Anterior cingulate cortex (tissue), 58 donors: ENCODE measurements at places on chromosomes 1 and 21.

DNA sequence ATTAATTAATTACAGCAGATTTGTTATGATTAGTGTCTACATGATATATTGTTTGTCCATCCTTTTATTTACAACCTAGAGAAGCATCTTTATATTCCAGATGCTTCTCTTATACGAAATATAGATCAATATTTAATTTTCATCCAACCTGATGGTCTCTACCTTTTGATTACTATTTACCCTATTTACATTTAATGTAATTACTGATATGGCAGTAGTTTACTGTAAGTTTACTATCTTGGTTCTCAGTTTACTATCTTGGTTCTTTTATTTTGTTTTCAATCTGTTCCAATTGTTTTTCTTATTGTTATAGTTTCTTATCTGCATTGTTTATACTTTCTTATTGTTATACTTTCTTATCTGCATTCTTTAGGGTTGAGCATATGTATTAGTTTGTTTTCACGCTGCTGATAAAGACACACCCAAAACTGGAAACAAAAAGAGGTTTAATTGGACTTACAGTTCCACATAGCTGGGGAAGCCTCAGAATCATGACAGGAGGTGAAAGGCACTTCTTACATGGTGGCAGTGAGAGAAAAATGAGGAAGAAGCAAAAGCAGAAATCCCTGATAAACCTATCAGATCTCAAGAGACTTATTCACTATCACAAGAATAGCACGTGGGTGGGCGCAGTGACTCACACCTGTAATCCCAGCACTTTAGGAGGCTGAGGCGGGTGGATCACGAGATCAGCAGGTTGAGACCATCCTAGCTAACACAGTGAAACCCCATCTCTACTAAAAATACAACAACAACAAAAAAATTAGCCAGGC lies 28.9 kb downstream of the FAF1 start:
- no peak for DNase-seq

DNA sequence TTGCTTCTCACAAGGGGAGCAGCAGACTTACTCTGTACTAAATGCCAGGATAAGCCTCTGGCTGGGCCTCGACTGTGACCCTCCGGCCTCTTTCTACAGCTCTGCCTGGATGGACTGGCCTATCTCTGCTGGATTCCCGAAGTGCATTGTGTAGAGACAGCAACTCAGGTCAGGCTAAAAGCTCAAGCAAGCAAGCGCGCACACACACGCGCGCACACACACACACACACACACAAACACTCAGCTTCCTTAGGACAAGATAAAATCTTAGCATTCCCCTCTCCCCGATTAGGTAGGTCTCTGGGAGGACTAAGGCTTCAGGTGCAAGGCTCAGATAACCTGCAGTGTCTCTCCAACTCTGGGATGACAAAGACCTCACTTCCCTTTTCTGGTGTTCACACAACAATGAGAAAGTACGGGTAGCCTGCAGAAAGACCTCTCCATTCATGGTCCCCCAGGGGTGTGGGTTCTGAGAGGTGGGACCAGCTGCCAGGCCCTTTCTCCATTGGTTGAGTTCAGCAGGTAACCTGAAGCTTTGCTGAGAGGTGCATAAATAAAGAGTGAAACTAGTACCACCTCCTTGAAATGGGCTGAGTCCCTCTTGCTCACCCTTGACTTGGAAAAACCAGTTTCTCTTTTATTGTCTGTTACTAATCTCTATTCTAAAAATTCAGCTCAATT lies 155.1 kb upstream of the CAMK1G start:
- DNase-seq = no peak

DNA sequence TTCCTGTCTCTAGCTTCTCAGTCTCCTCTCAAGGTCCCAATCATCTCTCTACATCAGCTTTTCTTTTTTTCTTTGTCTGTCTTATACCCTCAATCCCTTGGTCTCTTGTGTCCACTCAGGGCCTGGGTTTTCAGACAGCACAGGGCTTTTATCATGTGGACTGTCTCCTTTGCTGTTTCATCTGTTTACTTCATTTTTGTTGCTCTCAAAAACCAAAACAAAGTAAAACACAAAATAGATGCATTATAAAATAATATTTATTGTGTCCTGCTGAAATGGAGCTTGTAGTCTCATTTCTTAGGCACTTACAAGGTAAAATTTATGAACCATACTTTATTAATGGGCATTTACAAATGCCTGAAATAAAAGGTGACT lies 17.8 kb upstream of the SLAMF6 start:
- DNase-seq = no peak

- DNase-seq = no peak
Observed at GRCh38 chr1:150749720-150750311, 15.8 kb downstream of the CTSS start.

DNA sequence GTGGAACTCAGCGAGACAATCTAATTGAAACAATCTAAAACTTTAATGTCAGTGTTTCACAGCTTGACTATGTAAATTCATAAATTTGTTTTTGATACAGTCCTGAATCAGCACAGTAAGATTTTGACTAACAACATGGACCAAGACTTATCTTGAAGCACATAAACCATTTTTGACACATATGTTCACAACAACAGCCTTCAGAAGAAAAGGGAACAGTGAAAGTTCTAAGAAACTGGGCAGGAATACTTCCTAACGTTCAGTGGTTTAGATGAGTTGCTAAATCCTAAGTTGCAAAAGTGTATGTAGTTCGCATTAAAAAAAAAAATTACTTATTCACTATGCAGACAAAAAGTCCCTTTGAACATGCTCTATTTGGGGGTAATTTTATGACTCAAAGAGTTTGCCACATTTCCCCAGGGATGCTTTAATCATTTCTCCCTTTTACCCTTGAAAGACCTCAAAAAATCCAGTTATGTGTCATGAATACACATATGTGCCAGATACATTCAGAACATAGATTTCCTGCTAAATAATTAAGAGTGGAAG lies 120.2 kb downstream of the MRPL39 start:
- no peak for DNase-seq

DNA sequence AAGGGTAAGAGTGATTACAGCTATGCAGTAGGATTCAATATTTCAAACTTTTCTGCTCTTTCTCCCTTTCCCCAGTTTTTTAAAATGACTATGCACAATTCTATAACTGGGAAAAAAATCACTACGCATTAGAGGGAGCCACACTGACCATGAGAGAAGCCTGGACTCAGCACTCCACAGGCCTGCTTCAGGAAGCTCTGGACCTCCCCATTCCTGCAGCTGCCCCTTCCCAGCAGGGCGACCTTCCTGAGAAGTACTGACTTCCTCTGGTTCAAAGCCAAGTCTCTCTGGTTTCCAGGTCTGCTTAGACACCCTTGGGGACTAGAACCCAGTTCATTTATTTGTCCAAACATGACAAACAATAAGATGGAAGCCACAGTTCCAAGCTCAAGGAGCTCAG lies 42.0 kb upstream of the CLSTN1 start:
- no peak for DNase-seq

- no peak for DNase-seq
Observed at GRCh38 chr1:211371406-211372105, 44.9 kb downstream of the TRAF5 start.

- no peak for DNase-seq
Observed at GRCh38 chr1:101371259-101371658, 134.4 kb downstream of the S1PR1 start.

- DNase-seq = no peak
Observed at GRCh38 chr1:77476475-77476874, 194.7 kb downstream of the AK5 start.

- DNase-seq = no peak
Observed at GRCh38 chr1:156111355-156111962, 3.1 kb upstream of the LMNA start.

GRCh38 chr1:215779729-215780128 lies 212.6 kb downstream of the KCTD3 start:
- DNase-seq = no peak
